Placental pericyte (primary cell): ENCODE measurements at places on chromosomes 6 and 20. TPM values are rescaled to one million over a fixed set of nuclear protein-coding genes. Genes with fewer than 3 reads are reported as not detected.

The TSHZ2 gene
- under 0.01 and 1.3 TPM in 2 replicates for total RNA-seq

The MRPS10 gene
- total RNA-seq: 24.1 and 59.3 TPM in 2 replicates

The HCRTR2 gene
- not detected in 2 replicates for total RNA-seq

The FGD2 gene
- total RNA-seq: not detected in 2 replicates

The SLC22A2 gene
- total RNA-seq: not detected in 2 replicates

The DYNLT2 gene
- total RNA-seq: 1.1 and 1.3 TPM in 2 replicates

The TREM1 gene
- total RNA-seq: 0.29 and 0.44 TPM in 2 replicates

The PAK5 gene
- total RNA-seq: not detected in 2 replicates

The ARG1 gene
- not detected in 2 replicates for total RNA-seq

The FAM217A gene
- not detected in 2 replicates for total RNA-seq

The MCM9 gene
- total RNA-seq: 11.6 and 15.2 TPM in 2 replicates

The CALHM4 gene
- total RNA-seq: 0.14 TPM in 1 of 2 replicates, not detected in the other

The RBM24 gene
- 0.88 and 9.3 TPM in 2 replicates for total RNA-seq

The TXLNB gene
- total RNA-seq: under 0.01 and 0.29 TPM in 2 replicates

The ZKSCAN8 gene
- total RNA-seq: 14.7 and 19.9 TPM in 2 replicates

The EPHA7 gene
- under 0.01 and 1.9 TPM in 2 replicates for total RNA-seq

The AP5S1 gene
- total RNA-seq: 24.9 and 33.6 TPM in 2 replicates

The KHDC1L gene
- 0.44 TPM in 1 of 2 replicates, not detected in the other for total RNA-seq

The SFTA2 gene
- total RNA-seq: not detected in 2 replicates
